ENCODE measurements at places on chromosomes 4 and X.
A peak's percentile ranks its signal among the peaks of the same experiment; 100 is the strongest.

GRCh38 chr4:159105761-159106243 is 2.9 kb downstream of the RAPGEF2 start:
- H3K4me3 ChIP-seq: peak overlapping the region; percentile 98
- peak overlapping the region; percentile 91 for H3K27ac ChIP-seq
- no peaks in the 10 kb centered on the region for H3K27me3 ChIP-seq
- H3K4me1 ChIP-seq: peaks cover 62% of the 10 kb centered on the region
- no peaks in the 10 kb centered on the region for H3K36me3 ChIP-seq
- peak; percentile 32 for DNase-seq

- no peak for DNase-seq
- no peak overlapping the region for H3K27ac ChIP-seq
- no peaks in the 10 kb centered on the region for H3K4me1 ChIP-seq
- no peak overlapping the region for H3K4me3 ChIP-seq
- no peaks in the 10 kb centered on the region for H3K36me3 ChIP-seq
Measured at GRCh38 chr4:79232540-79232939, 93.3 kb downstream of the NAA11 start.

- H3K4me1 ChIP-seq: peaks cover 14% of the 10 kb centered on the region
- H3K27me3 ChIP-seq: no peaks in the 10 kb centered on the region
- H3K36me3 ChIP-seq: no peaks in the 10 kb centered on the region
- DNase-seq: no peak
Measured at GRCh38 chrX:154824638-154825037, 9.8 kb downstream of the SMIM9 start.

DNA sequence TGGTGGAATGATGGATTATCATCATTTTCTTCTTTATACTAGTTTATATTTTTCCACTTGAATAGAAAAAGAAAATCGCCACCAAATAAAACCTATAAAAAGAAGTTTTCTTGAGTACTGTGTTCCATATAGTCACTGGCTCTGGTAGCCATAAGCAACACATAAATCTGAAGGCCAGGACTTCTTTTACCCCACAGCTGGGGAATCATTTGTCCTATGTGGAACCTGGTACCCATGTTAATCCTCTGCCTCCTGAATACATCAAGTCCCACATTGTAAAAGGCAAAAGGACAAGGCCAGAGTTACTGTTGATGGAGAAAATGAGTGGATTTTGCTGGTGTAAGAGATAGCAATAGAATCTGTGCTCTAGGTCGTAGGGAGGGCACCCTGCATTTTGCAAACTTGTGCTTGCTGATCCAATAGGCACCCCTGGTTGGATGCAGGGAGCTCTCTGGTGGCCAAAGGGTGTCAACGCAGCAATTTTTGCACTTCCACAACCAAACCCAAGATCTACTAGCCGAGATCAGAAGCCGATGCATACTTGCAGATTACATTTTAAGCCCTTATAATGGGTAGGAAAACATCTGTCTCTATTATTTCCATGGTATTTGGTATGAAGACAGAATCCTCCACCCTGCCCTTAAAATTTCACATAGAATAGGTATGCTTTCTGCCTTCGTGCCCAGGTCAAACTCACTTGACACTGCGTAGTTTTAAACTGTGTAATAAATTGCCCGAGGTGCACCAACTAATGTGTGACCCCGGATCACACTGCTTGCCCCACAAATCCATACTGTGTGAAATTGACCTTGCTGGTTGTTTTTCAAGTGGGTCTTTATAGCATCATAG is 146.2 kb upstream of the SCML1 start:
- peaks cover 23% of the 10 kb centered on the region for H3K4me1 ChIP-seq
- no peaks in the 10 kb centered on the region for H3K36me3 ChIP-seq
- H3K27ac ChIP-seq: peak overlapping the region; percentile 20
- H3K27me3 ChIP-seq: peaks cover 6% of the 10 kb centered on the region
- H3K4me3 ChIP-seq: no peak overlapping the region
- peak; percentile 68 for DNase-seq

- DNase-seq: no peak
- H3K4me3 ChIP-seq: no peak overlapping the region
- H3K36me3 ChIP-seq: no peaks in the 10 kb centered on the region
- peaks cover 9% of the 10 kb centered on the region for H3K4me1 ChIP-seq
Measured at GRCh38 chr4:120850018-120850599, 72.4 kb downstream of the PRDM5 start.

GRCh38 chr4:6232836-6233785 is 32.8 kb upstream of the JAKMIP1 start:
- no peaks in the 10 kb centered on the region for H3K36me3 ChIP-seq
- H3K4me1 ChIP-seq: no peaks in the 10 kb centered on the region
- no peak overlapping the region for H3K27ac ChIP-seq
- H3K4me3 ChIP-seq: no peak overlapping the region

- H3K36me3 ChIP-seq: no peaks in the 10 kb centered on the region
- peaks cover 2% of the 10 kb centered on the region for H3K27me3 ChIP-seq
- H3K27ac ChIP-seq: no peak overlapping the region
- DNase-seq: no peak
Measured at GRCh38 chr4:12584116-12584875, 899.8 kb downstream of the RAB28 start.

DNA sequence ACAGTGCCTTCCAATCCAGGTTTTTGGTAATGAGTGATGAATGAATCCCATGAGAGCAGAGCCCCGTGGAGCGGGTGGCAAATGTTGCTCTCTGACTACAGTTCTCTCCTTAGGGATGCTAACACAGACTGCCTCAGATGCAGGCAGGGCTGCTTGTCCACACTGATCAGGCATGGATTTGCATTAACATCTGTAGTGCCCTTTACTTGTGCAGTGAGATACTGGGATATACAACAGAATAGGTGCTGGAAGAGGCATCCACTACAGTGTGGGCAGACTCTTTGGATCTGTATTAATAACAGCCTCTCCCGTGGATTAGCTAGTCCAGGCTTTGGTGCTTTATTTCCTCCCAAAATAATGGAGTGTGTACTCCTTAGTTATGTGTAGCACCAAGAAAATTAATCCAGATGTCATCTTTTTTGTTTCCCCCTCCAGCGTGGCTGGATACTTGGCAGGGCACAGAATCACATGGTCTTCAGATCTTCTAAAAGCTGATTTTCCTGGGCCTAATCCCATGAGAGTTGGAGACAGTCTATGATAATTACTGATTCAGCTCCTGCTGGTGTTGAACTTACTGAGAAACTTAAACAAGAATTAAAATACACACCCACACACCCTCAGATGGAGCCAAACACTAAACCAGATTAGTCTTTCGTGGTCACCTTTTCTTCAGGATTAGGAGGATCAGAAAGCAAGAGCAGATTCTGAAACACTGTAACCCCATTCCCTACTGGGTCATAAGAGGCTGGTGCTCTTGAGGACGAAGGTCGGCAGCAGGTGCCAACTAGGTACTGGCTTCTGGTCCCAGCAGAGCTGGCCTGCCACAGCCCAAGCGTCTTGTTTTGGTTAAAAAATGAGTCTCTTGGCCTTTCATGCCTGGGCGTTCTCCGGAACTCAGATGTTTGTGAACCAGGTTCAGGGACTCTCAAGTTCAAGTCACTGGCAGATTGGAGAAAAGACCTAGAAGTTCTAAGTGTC is 23.1 kb upstream of the NAP1L5 start:
- no peak overlapping the region for H3K27ac ChIP-seq
- H3K36me3 ChIP-seq: peaks cover 29% of the 10 kb centered on the region
- DNase-seq: no peak
- H3K27me3 ChIP-seq: no peaks in the 10 kb centered on the region

DNA sequence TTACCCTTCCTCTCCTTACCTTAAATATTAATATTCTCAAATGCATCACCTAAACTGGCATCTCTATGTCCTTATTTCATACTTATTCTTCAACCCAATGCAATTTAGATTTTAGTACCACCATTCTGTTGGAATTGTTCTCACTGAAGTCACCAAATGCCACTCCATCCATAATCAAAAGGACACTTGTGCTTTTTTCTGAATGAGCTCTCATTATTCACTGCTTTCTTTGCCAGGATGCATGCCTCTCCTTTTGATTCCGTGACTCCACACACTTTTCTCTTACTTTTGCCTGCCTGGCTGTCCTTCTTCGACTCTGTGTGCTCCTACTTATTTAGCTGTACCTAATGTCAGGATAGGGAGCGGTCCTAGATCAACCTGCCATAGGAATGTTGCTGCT is 633.1 kb upstream of the BOD1L1 start:
- no peak overlapping the region for H3K27ac ChIP-seq
- DNase-seq: no peak
- H3K36me3 ChIP-seq: no peaks in the 10 kb centered on the region
- H3K27me3 ChIP-seq: no peaks in the 10 kb centered on the region
- no peak overlapping the region for H3K4me3 ChIP-seq
- no peaks in the 10 kb centered on the region for H3K4me1 ChIP-seq

DNA sequence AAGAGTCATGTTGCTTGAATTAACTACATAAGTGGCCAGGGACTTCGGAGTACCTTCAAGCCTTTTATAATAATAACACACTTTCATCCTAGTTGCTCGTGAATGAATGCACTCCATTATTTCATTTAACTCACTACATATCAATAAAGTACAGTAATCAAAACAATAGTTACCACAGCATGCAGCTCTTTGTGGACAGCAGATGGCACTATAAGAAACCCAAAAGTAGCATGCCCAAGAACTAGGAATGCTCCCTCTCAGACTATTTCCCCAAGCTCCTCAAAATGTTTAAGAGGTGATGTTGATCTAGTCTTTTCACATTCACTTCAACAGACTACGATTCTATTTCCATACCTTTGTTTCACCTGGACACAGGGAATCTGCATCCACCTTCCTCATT is 500.8 kb upstream of the DIAPH2 start:
- H3K4me1 ChIP-seq: no peaks in the 10 kb centered on the region
- no peak overlapping the region for H3K27ac ChIP-seq
- H3K4me3 ChIP-seq: no peak overlapping the region
- no peaks in the 10 kb centered on the region for H3K36me3 ChIP-seq
- no peak for DNase-seq

DNA sequence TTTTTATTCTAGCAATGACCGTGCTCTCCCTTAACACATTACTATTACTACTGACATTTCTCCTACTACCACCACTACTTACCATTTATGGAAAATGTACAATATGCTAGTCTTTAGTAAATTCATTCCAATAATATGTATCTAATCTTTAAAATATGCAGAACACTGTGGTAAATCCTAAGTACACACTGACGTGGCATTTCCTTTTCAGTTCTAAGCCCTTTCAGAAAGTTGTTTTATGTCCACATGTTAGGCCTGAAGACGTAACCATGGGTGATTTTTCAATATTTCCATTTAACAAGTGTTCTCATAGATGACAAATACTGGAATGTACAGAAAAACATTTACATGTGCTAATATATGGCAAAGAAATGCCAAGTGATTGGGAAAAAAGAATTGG is 268.6 kb upstream of the SLIT2 start:
- H3K27ac ChIP-seq: no peak overlapping the region
- DNase-seq: no peak
- no peaks in the 10 kb centered on the region for H3K36me3 ChIP-seq
- H3K4me1 ChIP-seq: no peaks in the 10 kb centered on the region
- no peaks in the 10 kb centered on the region for H3K27me3 ChIP-seq
- no peak overlapping the region for H3K4me3 ChIP-seq

DNA sequence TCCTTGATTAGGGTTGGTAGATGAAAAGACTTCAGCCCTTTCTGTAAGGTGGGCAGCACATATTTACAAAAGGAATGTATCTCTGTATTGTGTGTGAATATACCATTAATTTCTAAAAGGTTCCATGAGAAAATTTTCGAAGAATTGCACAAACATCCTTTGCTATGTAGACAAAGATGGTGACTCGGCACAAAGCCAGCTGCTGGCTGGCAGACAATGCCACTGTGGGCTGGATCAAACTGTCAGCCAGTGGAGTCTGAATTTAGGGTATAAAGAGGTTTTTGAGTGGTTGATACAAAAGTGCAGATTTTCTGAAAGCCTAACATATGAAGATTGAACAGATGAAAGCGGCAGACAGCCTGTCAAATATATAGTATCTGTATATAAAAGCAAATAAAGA is 5.6 kb upstream of the TXK start:
- DNase-seq: peak; percentile 46
- no peak overlapping the region for H3K4me3 ChIP-seq
- peaks cover 13% of the 10 kb centered on the region for H3K36me3 ChIP-seq
- H3K27me3 ChIP-seq: no peaks in the 10 kb centered on the region

DNA sequence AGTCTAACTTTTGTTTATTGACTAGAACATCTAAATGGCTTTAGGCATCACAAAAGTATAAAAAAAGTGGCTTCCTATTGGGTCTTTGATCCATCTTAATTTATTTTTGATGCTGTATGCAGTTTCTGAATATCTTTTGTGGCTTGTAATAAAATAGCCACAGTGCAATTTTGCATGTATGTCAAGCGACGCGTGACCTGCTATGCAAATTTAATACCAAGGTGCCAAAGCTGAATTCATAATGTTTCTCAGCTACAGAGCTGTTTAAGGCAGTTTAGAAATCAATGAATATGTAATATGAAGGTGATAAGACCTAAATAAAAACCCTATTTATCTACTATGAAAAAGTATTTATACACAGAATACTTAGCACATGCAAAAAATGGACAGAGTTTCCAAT is 197.8 kb downstream of the AFF2 start:
- H3K27ac ChIP-seq: no peak overlapping the region
- no peaks in the 10 kb centered on the region for H3K4me1 ChIP-seq
- no peaks in the 10 kb centered on the region for H3K27me3 ChIP-seq
- DNase-seq: no peak

DNA sequence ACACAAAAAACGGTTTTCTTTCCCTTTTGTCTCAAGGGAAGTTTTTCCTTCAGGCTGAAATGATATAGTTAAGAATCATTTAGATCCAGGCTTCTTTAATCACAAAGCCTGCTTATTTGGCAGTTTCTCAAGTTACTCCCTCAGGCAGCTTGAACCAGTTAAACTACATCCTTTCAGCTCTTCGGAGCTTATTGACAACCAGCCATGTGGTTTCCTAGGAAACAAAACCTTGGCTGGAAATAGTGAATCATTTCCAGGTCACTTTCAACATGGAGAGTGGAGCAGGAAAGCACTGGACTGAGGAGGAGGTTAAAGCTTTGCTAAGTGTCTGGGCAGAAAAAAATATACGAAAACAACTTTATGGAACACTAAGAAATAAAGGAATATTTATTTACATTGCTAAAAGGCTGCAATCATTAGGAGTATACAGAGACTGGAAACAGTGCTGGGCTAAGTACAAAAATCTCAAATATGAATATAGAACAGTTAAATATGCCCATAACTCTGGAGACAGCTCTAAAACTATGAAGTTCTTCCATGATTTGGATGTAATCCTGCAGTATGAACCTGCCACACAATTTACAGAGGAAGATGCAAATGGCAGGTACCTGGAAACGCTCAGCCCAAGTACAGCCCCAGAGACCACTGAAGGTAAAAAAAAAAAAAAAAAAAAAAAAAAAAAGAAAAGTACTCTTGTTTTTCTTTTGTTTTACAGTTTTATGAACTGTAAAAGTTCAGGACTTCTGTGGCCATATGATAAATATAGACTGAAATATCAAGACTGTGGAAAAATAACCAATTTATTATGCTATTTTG is 23.2 kb upstream of the AASDH start:
- no peaks in the 10 kb centered on the region for H3K27me3 ChIP-seq
- H3K4me1 ChIP-seq: peaks cover 23% of the 10 kb centered on the region
- H3K36me3 ChIP-seq: peaks cover 16% of the 10 kb centered on the region
- no peak for DNase-seq

- no peaks in the 10 kb centered on the region for H3K36me3 ChIP-seq
- no peak overlapping the region for H3K27ac ChIP-seq
- H3K27me3 ChIP-seq: peaks cover 5% of the 10 kb centered on the region
- no peaks in the 10 kb centered on the region for H3K4me1 ChIP-seq
Measured at GRCh38 chr4:100833906-100834305, 316.1 kb upstream of the EMCN start.

- H3K27me3 ChIP-seq: no peaks in the 10 kb centered on the region
- no peak overlapping the region for H3K4me3 ChIP-seq
- DNase-seq: no peak
- peaks cover 4% of the 10 kb centered on the region for H3K4me1 ChIP-seq
- H3K27ac ChIP-seq: no peak overlapping the region
- H3K36me3 ChIP-seq: no peaks in the 10 kb centered on the region
Measured at GRCh38 chr4:177508662-177509061, 66.4 kb upstream of the AGA start.
